ENCODE measurements at places on chromosomes 6 and 20.

- DNase-seq: no peak
Measured at GRCh38 chr6:35474942-35475570, 6.9 kb downstream of the RPL10A start.

- DNase-seq: no peak
Measured at GRCh38 chr6:127212376-127212775, 54.3 kb upstream of the RNF146 start.

- DNase-seq: no peak
Measured at GRCh38 chr6:149368065-149368464, 32.0 kb upstream of the SUMO4 start.

DNA sequence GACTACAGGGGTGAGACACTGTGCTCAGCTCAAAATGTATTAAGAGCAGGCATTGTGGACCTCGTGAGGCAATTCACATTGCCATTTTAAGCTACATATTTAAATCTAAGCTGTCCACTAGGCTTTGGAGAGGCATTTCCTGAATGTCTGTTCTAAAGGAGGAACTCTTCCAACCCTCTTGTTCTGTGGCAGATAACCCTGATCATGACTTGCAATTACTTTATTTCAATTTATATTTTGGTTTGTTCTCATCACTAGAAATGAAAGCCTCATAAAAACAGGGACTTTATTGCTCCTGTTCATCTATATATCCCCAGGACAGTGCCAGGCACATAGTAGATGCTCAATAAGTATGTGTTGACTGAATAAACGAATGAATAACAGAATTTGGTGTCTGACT is 84.0 kb upstream of the SALL4 start:
- no peak for DNase-seq

DNA sequence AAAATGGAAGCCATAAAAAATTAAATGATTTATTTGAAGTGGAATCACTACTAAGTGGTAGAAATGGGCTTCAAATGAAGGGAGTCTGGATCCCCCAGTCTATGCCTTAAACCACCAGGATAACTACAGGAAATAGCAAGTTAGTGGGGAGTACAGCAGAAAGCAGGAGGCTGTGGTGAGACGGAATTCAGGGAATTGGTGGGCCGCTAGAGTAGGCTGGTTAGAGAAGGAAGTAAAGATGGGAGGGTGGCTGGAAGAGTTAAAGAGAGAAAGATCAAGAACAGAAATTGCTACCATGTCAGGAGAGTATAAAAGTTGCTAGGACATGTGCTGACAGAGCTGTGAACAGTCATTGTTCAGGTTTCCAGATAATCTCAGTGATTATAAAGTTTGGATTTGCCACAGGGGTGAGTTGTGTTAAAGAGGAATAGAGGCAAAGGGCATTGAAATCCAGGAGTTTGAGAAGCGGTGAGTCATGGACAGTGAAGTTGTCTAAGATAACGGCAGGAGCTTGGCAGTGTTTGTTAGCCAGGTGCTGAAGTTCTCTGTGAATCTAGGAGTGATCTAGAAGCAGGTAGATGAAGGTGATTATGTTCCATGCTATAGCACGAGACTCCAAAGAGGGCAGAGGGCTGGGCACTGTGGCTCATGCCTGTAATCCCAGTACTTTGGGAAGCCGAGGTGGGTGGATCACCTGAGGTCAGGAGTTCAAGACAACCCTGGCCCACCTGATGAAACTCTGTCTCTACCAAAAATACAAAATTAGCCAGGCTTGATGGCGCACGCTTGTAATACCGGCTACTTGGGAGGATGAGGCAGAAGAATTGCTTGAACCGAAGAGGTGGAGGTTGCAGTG is 13.7 kb upstream of the HINT3 start:
- no peak for DNase-seq

- DNase-seq: no peak
Measured at GRCh38 chr6:128443553-128443952, 76.8 kb downstream of the PTPRK start.

DNA sequence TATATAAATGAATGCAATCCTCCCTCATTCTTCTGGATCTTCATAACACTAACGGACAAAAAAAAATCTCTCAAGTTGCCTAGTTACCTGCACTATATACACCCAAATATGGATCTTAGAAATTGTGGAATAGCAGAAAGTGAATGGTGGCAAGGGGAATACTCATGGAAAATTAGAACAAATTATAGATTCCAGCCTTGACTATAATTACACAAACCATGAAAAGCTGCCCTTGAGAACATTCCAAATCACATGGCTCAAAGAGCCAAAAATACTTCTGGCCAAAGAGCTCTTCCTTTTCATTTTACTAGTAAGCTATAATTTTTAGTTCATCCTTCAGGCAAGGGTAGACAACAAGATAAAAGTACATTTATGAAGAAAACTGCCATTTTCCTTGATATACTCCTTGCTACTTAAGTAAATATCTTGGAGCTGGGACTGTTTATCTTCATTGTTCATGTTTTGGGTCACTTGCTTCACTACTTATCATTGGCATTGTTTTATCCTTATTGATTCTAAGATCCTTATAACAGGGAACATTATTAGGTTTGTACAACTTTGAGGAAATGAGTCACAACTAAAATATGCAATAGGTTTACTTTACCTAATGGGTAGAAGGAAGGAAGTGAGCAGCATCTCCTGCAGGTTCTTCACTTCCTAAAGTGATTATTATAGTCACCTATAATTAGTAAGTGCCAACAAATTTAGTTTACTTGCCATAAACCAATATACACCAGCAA is 6.4 kb upstream of the MTRES1 start:
- no peak for DNase-seq

DNA sequence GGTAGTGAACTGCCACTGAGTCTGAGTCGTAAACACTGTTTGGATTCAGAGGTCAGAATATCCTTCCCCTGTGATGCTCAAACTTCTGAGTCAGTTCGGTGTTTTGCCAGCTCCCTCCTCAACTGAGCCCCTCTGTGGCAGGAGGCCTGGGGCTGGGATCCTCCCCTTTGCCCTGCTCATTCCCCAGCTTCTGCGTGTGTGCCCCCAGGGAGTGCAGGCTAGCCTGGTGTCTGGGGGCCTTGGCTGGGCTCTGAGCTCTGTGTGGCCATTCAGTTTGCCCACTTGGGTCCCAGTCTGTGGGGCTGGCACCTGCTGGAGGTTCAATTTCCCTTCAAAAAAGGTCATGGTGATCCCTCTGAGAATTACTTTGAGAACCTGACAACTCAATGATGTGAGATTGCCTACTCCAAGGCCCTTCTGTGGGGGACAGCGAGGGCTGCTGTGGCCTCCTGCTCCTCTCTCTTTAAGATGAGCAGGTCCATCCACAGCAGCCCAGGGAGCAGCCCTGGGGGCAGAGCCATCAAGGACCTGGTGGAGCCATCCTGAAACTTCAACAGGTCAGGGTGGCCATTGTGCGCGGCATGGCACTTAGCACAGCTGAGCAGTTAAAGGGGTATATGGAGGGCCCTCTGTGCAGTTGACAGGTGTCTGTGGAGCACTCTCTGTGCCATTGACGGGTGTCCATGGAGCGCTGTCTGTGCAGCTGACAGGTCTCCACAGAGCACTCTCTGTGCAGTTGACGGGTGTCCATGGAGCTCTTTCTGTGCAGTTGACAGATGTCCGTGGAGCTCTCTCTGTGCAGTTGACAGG is 147.2 kb downstream of the SYCP2 start:
- no peak for DNase-seq

- peak; percentile 46 for DNase-seq
Measured at GRCh38 chr20:37615340-37616109, 78.3 kb upstream of the CTNNBL1 start.

All from activated T-cell treated with anti-CD3 and anti-CD28 coated beads for 48 hours (primary cell).